ENCODE measurements at places on chromosomes 1 and 21.
A peak's percentile ranks its signal among the peaks of the same experiment; 100 is the strongest.

- peak; percentile 67 for DNase-seq
These were observed 17.6 kb downstream of the HTR6 start for GRCh38 chr1:19682257-19682656.

- DNase-seq: no peak
These were observed 10.9 kb downstream of the CNST start for GRCh38 chr1:246577082-246577719.

- DNase-seq: no peak
These were observed 106.2 kb downstream of the DHRS3 start for GRCh38 chr1:12511516-12512468.

- DNase-seq: no peak
These were observed 11.2 kb downstream of the OR2W3 start for GRCh38 chr1:247906504-247907047.

- no peak for DNase-seq
These were observed 6.9 kb downstream of the CD1B start for GRCh38 chr1:158324395-158324794.

DNA sequence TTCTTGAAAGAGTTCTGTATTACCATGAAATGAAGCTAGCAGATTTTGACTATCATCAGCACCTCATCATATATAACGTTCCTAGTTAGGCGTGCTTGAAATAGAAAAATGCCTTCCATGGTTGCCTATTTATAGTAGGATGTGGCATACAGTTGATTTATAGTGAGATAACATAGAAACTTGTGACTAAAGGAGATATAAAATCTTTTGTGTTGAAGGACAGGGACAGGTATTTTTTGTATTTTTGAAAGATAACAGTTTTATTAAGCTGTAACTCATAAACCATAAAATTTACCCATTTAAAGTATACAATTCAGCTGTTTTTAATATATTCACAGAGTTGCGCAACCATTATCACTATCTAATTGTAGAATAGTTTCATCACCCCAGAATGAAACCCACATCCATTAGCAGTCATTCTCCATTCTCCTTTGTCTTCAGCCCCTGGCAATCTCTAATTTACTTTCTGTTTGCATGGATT lies 19.3 kb downstream of the SPEN start:
- no peak for DNase-seq

- no peak for DNase-seq
These were observed 1.1 kb downstream of the CHML start for GRCh38 chr1:241638909-241639622.

GRCh38 chr1:64881281-64881680 lies 85.1 kb downstream of the JAK1 start:
- no peak for DNase-seq

DNA sequence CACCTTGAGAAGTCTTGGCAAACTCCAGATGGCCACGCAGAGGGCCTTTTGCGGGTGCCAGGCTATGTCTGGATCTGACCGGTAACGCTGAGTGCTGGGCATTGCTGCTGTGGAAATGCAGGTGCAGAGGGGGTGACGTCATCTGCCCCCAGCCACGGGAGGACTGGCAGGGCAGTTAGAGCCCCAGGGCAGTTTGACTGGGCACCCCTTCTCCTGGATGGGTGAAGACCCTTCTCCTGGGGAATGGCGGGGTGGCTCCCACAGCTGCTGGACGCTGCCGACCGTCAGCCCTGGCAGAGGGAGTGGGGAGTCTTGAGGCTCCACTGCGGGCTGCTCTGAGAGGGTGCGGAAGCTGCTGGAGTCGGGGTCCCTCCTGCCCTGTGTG lies 12.6 kb upstream of the EDN2 start:
- no peak for DNase-seq

DNA sequence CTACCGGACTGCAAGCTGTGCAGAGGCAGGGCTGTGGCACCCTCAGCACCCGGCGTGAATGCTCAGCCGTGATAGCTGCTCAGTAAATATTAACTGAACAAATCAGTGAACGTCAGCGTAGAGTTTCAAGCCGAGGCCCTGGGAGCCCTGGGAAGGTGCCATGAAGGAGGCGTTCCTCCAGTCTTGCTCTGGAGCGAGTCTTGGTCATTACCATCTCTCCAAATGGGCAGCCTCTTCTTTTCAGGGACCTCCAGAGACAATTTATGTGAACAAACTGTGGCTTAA lies 449.2 kb downstream of the CAMTA1 start:
- no peak for DNase-seq

- DNase-seq: no peak
These were observed 18.8 kb downstream of the RNF220 start for GRCh38 chr1:44423591-44424537.

- no peak for DNase-seq
These were observed 169.2 kb upstream of the HP1BP3 start for GRCh38 chr1:20956272-20956671.

GRCh38 chr1:202452508-202452907 lies 104.0 kb downstream of the PPP1R12B start:
- no peak for DNase-seq

DNA sequence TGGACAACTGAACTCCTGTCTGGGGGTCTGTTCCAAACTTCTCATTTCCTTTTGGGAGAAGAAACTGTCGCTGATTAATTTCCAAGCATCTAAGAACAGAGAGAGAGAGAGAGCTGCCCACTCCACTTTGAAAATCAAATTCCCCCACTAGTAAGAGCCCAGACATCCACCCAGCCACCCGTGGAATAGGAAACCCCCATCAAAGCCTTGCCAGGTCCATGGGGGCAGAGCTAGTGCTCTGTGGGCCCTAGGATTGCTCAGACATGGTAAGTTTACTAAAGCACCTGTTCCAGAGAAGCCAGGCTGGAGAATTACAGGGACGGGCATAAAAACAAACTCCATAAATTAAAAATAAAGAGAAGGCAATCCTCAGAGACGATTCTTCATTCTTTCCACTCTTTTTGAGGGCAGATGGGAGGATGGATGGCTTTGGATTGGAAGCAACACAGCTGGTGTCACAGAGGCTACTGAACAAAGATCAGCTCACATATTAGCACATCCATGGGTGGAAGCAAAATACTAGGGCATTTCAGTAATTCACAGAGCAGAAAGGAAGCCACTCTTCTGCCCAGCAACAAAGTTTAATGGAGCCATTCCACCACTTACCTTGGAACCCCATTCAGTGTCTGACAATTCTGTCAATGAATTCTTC lies 103.9 kb downstream of the COLGALT2 start:
- no peak for DNase-seq

DNA sequence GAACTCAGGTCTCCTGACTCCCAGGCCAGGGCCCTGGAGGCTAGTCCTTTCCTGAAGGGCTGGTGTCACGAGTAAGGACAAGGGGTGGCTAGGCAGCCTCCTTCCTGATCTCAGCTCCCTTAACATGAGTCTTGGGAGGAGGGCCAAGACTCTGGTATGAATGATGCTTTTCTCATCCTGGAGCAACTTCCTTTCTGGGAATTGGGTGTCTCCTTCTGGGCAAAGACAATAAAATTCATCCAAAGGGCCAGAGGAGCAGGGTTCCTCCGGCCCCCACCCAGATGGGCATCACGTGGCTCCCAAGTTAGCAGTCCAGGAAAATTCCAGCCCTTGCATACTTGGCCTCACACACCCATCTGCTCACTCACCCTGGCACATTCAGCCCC lies at the start of gene FAM167B:
Gene FAM167B (plus strand): TSS at position 335 of the 386 bp plus-strand sequence. CDS start 200 bp downstream, outside the sequence.
- DNase-seq: peak; percentile 49

GRCh38 chr1:68128820-68129219 lies 78.4 kb upstream of the DIRAS3 start:
- DNase-seq: no peak

DNA sequence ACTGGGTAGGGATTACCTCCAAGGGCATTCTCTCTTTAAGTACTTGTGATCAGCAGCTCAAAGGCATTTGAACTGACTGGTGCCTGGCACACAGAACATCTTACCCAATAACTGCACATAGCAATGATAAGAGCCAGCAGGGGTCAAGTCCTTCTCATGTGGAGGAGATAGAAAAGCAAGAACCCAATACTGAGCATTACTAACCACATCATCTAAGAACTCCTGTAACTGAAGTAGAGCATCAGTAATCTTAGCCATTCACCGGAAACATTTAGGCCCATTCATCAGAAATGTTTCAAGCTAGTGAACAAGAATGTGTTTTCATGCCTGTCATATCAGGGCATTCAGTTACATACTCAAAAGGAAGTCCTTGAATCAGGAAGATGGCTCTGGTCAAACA lies 33.6 kb upstream of the THEM4 start:
- no peak for DNase-seq

GRCh38 chr1:32684167-32684811 lies 18.3 kb downstream of the SYNC start:
- DNase-seq: no peak

DNA sequence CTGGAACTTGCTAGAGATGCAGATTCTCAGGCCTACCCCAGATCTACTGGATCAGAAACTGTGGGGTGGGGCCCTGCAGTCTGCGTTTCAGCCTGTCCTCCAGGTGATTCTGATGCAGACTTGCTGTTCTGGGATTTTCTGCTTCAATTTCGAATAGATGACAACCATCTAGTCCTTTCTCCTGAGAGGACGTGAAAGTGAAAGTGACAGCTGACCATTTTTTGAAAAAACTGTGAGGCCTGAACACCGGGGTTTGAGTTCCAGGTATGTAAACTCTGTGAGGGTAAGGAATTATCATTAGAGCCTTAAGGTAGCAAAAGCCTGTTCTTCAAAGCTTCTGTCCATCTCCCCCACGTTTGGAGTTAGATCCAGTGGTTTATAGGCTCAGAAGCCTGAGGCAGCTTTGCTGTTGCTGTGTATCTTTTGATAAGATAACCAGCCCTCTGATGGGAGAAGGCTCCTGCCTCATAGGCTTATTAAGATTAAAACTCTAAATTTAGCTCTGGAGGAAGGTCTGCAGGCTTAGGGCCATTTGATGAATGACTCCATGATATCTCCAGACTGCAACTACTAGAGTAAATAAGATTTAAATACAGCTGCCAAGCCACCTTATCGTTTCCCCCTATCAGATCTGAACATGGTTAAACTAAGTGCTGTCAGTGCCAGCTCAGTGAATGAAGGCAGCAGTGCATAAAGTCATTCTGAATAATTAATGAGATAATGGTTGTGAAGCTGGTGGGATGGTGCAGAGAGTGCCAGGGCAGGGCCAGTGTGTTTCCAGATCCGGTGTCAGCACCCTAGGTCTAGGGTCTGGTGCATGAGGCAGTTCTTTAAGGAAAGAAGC lies 335.2 kb downstream of the HHAT start:
- no peak for DNase-seq

DNA sequence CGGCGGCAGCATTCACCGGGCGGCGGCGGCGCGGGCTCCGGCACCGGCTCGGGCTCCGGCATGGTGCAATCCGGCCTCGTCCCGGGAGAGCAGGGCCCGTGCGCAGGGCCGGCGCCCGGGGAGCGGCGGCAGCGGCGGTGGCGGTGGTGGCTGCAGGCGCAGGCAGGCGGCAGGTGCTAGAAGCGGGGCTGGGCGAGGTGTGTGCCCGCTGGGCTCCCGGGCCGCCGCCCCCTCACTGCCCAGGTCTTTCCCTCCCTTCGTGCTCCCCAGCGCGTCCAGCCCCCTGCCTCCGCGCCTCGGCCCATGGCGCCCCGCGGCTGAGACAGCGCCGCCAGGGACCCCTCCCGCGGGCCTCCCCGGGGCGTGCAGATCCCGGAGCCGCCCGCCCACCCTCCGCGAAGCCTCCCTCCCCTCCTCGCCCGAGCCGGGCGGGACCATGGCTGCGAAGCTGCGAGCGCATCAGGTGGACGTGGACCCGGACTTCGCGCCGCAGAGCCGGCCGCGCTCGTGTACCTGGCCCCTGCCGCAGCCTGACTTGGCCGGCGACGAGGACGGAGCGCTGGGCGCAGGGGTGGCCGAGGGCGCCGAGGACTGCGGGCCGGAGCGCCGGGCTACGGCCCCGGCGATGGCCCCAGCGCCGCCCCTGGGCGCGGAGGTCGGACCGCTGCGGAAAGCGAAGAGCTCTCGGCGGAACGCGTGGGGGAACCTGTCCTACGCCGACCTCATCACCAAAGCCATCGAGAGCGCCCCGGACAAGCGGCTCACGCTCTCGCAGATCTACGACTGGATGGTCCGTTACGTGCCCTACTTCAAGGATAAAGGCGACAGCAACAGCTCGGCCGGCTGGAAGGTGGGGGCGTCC lies 492 bp downstream of the FOXO6 start:
- DNase-seq: no peak

DNA sequence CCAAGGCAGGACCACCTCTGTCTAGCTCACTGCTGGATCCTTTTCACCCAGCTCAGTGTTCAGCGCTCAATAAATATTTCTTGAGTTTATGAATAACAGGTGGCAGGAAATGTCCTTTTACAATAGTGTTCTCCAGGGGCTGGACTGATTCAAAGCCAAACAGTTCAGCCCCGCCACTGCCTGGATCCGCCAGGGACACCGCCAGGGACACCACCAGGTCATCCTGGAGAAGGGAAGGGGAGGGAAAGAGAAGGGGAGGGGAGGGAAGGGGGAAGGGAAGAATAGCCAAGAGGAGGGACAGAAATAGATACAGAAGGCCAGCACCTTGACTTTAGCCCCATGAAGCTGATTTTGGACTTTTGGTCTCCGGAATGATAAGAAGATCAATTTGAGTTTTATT lies 255.6 kb downstream of the GRIK3 start:
- no peak for DNase-seq

GRCh38 chr1:172661107-172661506 lies 2.2 kb downstream of the FASLG start:
- DNase-seq: no peak

- DNase-seq: no peak
These were observed 1.5 kb downstream of the RPS6KA1 start for GRCh38 chr1:26530895-26531598.

- no peak for DNase-seq
These were observed 140.7 kb upstream of the FAM78B start for GRCh38 chr1:166307261-166308188.

DNA sequence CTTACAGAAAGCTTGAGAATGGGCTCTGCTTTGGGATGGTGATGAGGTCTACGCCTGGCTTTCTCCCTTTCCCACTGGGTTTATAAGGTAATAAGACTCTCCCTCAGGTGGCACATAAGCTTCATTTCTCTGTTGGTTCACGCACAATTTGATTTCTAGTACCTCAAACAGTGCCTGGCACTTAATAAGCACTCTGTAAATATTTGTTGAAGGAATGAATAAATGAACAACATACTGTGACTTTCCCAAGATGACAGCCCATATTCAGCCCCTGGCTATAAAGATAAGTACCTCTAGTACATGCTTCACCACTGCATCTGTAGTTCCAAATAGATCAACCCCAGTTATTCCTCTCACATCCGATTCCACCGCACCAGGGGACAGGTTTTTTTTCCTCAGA lies 17.8 kb downstream of the COPA start:
- DNase-seq: no peak

DNA sequence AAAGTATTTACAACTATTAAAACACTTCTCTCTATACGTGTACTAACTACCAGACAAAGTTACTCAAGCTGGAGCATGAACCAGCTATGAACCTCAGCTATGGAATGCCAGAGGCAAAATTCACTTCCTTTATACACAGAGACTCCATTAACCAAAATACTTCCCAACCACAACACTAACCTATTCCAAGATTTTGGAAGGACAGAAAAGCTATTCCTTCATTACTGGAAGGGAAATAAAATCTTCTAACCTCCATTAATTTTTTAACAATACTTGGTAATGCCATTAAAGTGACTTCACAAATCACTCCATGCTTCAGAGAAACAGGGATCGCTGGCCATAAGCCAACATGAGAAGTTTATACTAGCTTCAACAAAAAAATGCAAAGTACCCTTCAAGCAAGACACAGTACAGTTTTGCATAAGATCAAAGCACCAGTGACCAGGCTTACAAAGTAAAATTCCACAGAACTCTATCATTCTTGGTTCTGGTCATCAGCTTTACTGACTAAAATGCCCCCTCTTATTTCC lies 58.0 kb downstream of the PUM1 start:
- peak; percentile 84 for DNase-seq

GRCh38 chr1:84116558-84116957 lies 27.5 kb upstream of the PRKACB start:
- DNase-seq: no peak

- DNase-seq: no peak
These were observed 11.1 kb upstream of the REG4 start for GRCh38 chr1:119822406-119822805.
